ENCODE measurements at places on chromosomes 16 and 17. TPM values are rescaled to one million over a fixed set of nuclear protein-coding genes. Genes with fewer than 3 reads are reported as not detected.

- H3K27ac ChIP-seq, result no peak overlapping the region
- peaks cover 8% of the 10 kb centered on the region for H3K4me1 ChIP-seq
- peaks cover 99% of the 10 kb centered on the region for H3K27me3 ChIP-seq
- no peak overlapping the region for H3K4me3 ChIP-seq
- no peak for DNase-seq
Observed at GRCh38 chr16:1071561-1072225, 854 bp upstream of the SSTR5 start.

DNA sequence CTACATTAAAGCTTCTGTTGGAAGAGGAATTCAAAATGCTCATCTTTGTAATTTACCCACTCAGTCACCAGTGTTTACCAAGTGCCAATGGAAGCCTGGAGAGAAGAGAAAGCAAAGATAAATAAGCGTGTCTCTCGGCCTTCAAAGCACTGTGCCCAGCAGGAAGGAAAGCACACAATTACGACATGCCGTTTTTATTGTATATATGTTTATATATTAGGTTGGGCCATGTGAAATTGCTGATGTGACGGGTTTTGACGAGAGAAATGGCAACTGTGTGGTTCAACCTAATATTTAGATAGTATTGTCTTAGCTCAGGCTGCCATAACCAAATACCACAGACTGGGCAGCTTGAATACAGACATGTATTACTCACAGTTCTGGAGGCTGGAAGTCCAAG lies 79.3 kb upstream of the HSBP1 start:
- no peaks in the 10 kb centered on the region for H3K27me3 ChIP-seq
- no peaks in the 10 kb centered on the region for H3K36me3 ChIP-seq
- no peak overlapping the region for H3K4me3 ChIP-seq
- H3K4me1 ChIP-seq, result no peaks in the 10 kb centered on the region

- DNase-seq, result no peak
- H3K27ac ChIP-seq, result no peak overlapping the region
- no peaks in the 10 kb centered on the region for H3K27me3 ChIP-seq
- H3K4me1 ChIP-seq, result peaks cover 38% of the 10 kb centered on the region
- H3K4me3 ChIP-seq, result no peak overlapping the region
- no peaks in the 10 kb centered on the region for H3K36me3 ChIP-seq
Observed at GRCh38 chr16:85132456-85133289, 20.4 kb upstream of the CIBAR2 start.

- H3K4me1 ChIP-seq, result no peaks in the 10 kb centered on the region
- H3K27ac ChIP-seq, result no peak overlapping the region
- no peaks in the 10 kb centered on the region for H3K27me3 ChIP-seq
- H3K4me3 ChIP-seq, result no peak overlapping the region
Observed at GRCh38 chr17:14452856-14453255, 152.0 kb downstream of the HS3ST3B1 start.

GRCh38 chr16:4850211-4850610 lies 2.9 kb downstream of the UBN1 start:
- no peak overlapping the region for H3K4me3 ChIP-seq
- no peak overlapping the region for H3K27ac ChIP-seq
- H3K36me3 ChIP-seq, result no peaks in the 10 kb centered on the region
- DNase-seq, result no peak
- peaks cover 69% of the 10 kb centered on the region for H3K4me1 ChIP-seq
- no peaks in the 10 kb centered on the region for H3K27me3 ChIP-seq

- no peak overlapping the region for H3K4me3 ChIP-seq
- no peaks in the 10 kb centered on the region for H3K27me3 ChIP-seq
- no peaks in the 10 kb centered on the region for H3K36me3 ChIP-seq
- no peaks in the 10 kb centered on the region for H3K4me1 ChIP-seq
- no peak for DNase-seq
Observed at GRCh38 chr17:71511266-71511995, 609.4 kb upstream of the SOX9 start.

GRCh38 chr17:56909742-56910508 lies 3.9 kb downstream of the TRIM25 start:
- no peak overlapping the region for H3K4me3 ChIP-seq
- H3K4me1 ChIP-seq, result peaks cover 32% of the 10 kb centered on the region
- peak overlapping the region; percentile 96 for H3K27ac ChIP-seq

DNA sequence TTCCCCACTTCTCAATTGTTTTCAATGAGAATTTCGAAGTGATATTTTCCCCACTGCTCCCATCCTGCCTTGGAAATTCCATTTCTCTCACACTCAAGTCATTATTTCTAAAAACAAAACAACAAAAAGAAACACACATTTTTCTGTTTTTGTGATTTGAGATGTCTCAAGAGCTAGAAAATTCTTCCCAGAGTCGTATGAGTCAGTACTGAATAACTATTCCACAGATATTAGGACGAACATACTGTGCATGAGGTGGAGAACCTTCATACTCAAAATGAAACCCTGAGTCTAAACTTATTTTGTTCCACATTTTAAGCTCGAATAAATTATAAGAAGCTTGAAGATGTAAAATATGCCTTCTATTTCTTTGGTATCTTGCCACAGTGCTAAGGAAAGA lies 204.6 kb downstream of the SLC39A11 start:
- no peaks in the 10 kb centered on the region for H3K4me1 ChIP-seq
- no peak for DNase-seq
- no peak overlapping the region for H3K4me3 ChIP-seq

GRCh38 chr17:33484559-33484958 lies 191.5 kb upstream of the ASIC2 start:
- DNase-seq, result no peak
- H3K36me3 ChIP-seq, result no peaks in the 10 kb centered on the region

- peaks cover 8% of the 10 kb centered on the region for H3K4me1 ChIP-seq
- no peak within 1 kb of the TSS for H3K27ac ChIP-seq
- H3K36me3 ChIP-seq, result no peaks in the 10 kb centered on the region
- H3K27me3 ChIP-seq, result peaks cover 18% of the 10 kb centered on the region
- no peak within 1 kb of the TSS for H3K4me3 ChIP-seq
Observed at GRCh38 chr17:81527591-81528383, at the start of gene FSCN2. TSS of gene FSCN2 (plus strand) at chr17:81528377. CDS start at chr17:81528532, 155 bp downstream.

DNA sequence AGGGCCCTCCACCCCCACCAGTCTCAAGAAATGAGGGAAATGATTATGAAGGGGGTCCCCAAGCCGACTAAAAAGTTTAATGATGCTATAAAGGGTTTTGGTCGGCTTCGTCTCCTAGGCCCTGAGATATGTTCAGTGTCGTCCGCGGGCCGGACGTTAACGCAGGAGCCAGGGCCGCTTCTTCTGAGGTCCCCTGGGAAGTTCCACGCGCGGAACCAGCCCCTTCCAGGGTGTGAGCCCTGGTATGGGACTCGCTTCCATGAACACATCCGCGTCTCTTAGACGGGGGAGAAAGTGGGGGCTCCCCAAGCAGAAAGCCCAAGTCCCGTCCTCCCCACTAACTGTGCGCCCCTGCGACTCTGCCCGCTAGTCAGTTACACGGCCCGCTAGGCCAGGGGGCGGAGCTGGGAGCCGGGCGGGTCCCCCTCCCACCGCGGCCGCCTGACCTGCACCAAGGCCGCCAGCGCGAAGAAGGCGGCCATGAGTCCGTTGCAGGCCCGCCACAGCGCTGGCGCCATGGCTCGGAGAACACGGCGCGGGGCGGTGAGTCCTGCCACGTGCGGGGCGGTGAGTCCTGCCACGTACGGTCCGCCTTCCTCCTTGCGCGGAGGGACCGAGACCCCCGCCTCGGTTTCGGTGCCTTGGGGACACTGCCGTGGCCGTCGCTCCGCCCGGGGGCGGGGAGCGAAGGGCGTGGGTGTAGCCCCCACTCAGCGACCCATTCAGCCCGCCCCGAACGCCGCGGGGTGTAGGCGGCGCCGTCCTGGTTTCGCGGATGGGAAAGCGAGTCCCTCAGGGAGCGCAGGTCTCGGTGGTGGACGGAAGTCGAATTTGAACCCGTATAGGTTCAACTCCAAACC lies at the start of gene TMEM220:
Gene TMEM220 (minus strand): TSS at position 690 of the 860 bp plus-strand sequence. CDS start 172 bp downstream, at position 518.
- peaks cover 5% of the 10 kb centered on the region for H3K4me1 ChIP-seq
- H3K36me3 ChIP-seq, result no peaks in the 10 kb centered on the region
- no peaks in the 10 kb centered on the region for H3K27me3 ChIP-seq
- peak within 1 kb of the TSS; percentile 96 for H3K27ac ChIP-seq
- peak within 1 kb of the TSS; percentile 82 for H3K4me3 ChIP-seq

- peak overlapping the region; percentile 76 for H3K4me3 ChIP-seq
- DNase-seq, result no peak
- H3K4me1 ChIP-seq, result peaks cover 11% of the 10 kb centered on the region
- H3K36me3 ChIP-seq, result no peaks in the 10 kb centered on the region
Observed at GRCh38 chr16:2904922-2905240, 6.8 kb upstream of the FLYWCH1 start.

DNA sequence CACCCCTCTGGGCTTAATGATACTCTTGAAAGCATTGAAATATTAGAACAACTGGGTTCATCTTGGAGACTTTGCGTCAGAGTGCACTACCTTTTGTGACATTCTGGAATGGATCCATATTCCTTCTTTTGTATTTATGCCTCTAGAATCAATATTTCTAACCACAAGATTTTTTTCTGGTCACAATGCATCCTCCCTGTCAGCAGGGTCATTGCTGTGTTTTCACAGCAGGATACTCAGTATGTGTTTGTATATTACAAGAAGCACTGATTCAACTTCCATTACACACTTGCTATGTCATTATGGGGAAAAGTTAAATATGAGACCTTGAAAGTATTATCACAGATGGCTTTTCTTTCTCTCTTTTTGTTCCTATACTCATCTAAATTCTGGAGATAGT lies 370.0 kb downstream of the HS3ST3B1 start:
- H3K36me3 ChIP-seq, result no peaks in the 10 kb centered on the region
- no peaks in the 10 kb centered on the region for H3K27me3 ChIP-seq
- no peak overlapping the region for H3K27ac ChIP-seq
- no peak for DNase-seq

DNA sequence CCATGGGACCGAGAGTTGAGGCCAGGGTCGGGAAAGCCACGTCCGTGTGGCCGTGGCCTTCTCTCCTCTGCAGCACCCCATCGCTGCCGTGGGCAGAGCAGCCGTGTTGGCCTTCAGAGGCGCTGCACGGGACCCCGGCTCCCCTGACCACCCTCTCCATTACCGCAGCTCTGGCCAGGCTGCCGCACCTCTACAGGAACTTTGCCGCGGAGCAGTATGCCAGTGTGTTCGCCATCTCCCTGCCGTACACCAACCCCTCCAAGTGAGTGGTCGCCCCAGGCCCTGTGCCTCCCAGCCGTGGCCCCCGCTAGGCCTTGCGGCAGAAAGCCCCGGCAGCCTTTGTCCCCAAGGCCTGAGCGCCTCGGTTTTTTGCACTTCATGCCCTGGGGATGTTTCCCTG lies 27.8 kb downstream of the TSC2 start:
- DNase-seq, result no peak
- no peaks in the 10 kb centered on the region for H3K27me3 ChIP-seq
- H3K27ac ChIP-seq, result no peak overlapping the region
- no peaks in the 10 kb centered on the region for H3K4me1 ChIP-seq
- no peak overlapping the region for H3K4me3 ChIP-seq

- H3K27ac ChIP-seq, result no peak overlapping the region
- no peak for DNase-seq
- H3K4me3 ChIP-seq, result no peak overlapping the region
Observed at GRCh38 chr17:46059486-46059885, 60.4 kb downstream of the STH start.

- no peaks in the 10 kb centered on the region for H3K36me3 ChIP-seq
- no peak for DNase-seq
- H3K27ac ChIP-seq, result peak overlapping the region; percentile 84
- H3K27me3 ChIP-seq, result no peaks in the 10 kb centered on the region
- no peak overlapping the region for H3K4me3 ChIP-seq
Observed at GRCh38 chr17:4332296-4332970, 34.0 kb downstream of the UBE2G1 start.

- no peak overlapping the region for H3K27ac ChIP-seq
- H3K36me3 ChIP-seq, result no peaks in the 10 kb centered on the region
- peaks cover 12% of the 10 kb centered on the region for H3K4me1 ChIP-seq
- no peaks in the 10 kb centered on the region for H3K27me3 ChIP-seq
Observed at GRCh38 chr16:79250502-79251098, 349.9 kb downstream of the MAF start.

GRCh38 chr16:87595712-87596111 lies 6.6 kb upstream of the JPH3 start:
- peaks cover 86% of the 10 kb centered on the region for H3K27me3 ChIP-seq
- H3K4me3 ChIP-seq, result no peak overlapping the region
- DNase-seq, result no peak
- H3K36me3 ChIP-seq, result no peaks in the 10 kb centered on the region
- no peaks in the 10 kb centered on the region for H3K4me1 ChIP-seq

DNA sequence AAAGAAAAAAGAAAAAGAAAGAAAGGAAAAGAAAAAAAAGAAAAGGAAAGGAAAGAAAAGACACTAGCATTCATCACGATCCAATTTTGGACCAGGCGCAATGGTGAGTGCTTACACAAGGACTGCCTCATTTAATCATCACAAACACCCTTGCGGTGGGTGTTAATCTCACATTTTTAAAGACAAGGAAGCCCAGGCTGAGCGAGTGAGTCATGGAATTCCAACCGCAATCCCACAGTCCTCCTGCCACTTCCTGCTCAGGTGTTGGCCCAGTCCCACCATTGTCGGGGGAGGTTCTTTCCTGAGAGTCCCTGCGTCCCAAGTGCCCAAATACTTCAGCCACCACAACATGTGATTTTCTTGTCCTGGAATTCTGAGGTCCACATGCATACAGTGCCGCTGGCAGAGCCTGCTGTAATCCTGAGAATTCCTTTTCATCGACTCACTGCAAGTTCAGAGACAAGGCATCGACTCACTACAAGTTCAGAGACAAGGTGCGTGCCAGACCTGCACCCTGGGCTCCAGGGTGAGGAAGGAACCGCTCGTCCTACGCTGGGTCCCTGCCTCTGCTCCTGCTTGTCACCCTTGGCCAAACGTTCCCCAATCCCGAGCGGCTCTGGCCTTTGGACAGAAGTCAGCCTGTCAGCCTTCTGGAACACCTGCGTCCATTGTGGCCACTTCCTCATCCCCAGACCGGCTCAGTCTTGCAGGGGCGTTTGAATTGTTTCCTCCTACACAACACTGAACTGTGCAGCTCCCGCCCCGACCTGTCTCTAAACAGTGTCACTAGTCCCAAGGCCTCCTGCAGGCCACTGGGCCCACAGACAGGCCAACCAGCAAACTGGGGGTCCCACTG lies 5.8 kb downstream of the ZG16B start:
- H3K36me3 ChIP-seq, result no peaks in the 10 kb centered on the region
- no peak overlapping the region for H3K27ac ChIP-seq
- H3K4me3 ChIP-seq, result no peak overlapping the region
- H3K4me1 ChIP-seq, result peaks cover 16% of the 10 kb centered on the region
- DNase-seq, result no peak

The ENO3 gene
- total RNA-seq, result 0.31 TPM

The DCTPP1 gene
- 19.6 TPM for total RNA-seq

The ZNF385C gene
- total RNA-seq, result not detected

The DNAJA2 gene
- 69.7 TPM for total RNA-seq

The GSDMA gene
- 3.0 TPM for total RNA-seq

The OSGIN1 gene
- total RNA-seq, result 27.6 TPM

The DLG4 gene
- 8.4 TPM for total RNA-seq

The G6PC1 gene
- not detected for total RNA-seq

The TRIM47 gene
- 33.4 TPM for total RNA-seq

The TMEM204 gene
- 6.1 TPM for total RNA-seq

The TMEM114 gene
- total RNA-seq, result not detected

The SOX8 gene
- 0.19 TPM for total RNA-seq

The LCAT gene
- total RNA-seq, result 2.4 TPM

The RAMP2 gene
- 23.3 TPM for total RNA-seq

Measured in esophagus squamous epithelium (tissue), 5 donors.